Fibroblast of the conjunctiva (primary cell): ENCODE measurements at places on chromosomes 7 and 10.

- DNase-seq: no peak
Observed at GRCh38 chr7:41312235-41312634, 390.7 kb downstream of the INHBA start.

- DNase-seq: peak; percentile 13
Observed at GRCh38 chr10:46106410-46107255, 60.6 kb upstream of the MSMB start.

DNA sequence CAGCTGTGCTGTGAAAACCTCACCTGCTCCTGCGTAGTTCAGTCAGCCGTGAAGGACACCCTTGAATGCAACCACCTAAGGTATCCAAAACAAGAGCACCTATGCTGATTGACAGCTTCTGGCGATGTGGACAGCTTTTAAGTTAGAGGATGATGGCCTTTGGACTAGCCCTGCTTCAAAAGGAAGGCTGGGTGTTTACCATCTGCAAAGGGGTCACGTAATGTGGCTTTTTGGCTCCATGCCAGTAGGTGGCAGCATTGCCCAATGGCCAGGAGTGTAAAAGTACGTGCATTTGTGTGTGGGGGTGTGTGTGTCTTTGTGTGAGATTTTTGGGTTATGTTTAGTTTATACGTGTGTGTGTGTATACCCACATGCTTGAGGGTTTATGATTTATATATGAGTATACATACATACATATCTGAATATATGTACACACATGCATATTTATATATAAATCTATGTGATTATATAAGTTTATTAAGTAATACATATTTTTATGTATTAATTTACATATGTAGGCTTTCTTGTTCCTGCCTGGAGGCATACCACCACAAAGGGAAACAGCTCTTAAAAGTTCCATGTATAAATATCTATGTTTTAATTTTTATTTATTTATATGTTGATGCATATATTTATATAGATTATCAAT lies 236.3 kb upstream of the ANKRD30A start:
- no peak for DNase-seq

DNA sequence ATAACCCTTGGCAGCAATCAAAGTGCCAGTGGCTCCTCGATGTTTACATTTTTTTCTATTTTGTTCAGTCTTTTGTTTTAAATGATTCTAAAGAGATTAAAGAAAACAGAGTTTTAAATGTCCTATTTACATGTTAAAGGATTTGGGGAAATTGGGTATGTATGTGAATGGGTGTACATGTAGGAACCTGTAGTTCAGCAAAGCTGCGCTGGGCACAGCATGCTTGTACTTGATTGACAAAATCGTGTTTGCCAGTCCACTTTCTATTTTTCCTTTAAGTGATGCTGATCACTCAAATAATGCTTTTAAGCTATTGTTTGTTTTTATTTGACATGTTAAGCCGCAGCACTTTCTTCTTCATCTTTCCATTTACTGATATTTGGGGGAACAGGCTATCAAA lies 40.9 kb downstream of the FHIP2A start:
- DNase-seq: no peak
